ENCODE measurements at places on chromosomes 16 and 17. TPM values are rescaled to one million over a fixed set of nuclear protein-coding genes. Genes with fewer than 3 reads are reported as not detected.

DNA sequence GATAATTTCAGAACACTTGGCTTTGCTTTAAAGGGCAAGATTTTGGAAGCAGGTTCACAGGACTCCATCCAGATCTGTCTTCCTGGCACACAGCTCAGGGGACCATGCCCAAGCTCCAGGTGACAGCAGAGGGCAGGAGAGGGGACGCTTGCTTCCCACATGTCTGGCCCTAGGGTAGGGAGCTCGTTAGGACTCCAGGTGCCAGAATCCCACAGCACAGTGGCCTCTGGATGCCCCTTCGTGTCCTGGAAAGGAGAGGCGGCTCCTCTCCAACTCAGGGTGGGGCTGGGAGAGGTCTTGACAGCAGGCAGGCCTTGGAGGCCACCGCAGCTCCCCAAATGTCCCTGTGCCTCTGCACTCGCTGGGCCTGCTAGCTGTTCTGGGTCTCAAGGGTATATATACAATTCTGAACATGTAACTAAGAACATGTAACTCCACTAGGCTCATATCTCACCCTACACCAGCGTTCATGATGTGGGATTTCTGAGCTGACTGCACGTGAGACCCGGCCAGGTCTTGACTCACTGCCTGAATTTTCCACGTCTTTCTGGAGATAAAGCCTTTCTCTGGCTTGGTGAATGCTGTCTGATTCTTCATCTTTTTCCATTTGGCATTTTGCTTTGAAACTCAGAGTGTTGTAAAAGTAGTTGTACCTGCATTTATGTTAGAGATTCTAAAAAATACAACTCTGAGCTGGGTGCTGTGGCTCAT is 52.8 kb downstream of the MARCHF10 start:
- H3K27ac ChIP-seq: no peak overlapping the region
- H3K36me3 ChIP-seq: no peaks in the 10 kb centered on the region
- H3K4me1 ChIP-seq: peaks cover 6% of the 10 kb centered on the region

DNA sequence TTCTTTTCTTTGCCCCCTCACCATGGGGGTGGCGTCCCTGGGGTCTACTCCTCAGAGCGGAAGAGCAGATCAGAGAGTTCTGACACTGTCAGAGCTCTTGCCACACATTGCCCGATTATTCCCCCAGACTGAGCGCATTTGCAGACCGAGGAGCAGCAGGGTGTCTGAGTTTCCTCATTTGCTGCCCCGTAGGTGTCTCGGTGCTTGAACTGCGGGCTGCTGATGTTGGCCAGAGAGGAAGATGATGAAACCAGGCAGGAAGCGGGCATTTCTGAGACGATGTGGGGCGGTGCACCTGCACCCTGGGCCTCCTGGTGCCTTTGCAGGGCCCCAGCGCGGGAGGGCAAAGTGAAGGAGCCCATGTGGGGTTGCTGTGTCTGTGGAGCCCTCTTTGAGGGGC is 55.2 kb downstream of the ARSG start:
- H3K27me3 ChIP-seq: peaks cover 4% of the 10 kb centered on the region
- no peak overlapping the region for H3K4me3 ChIP-seq
- no peaks in the 10 kb centered on the region for H3K36me3 ChIP-seq

Gene DNAAF8
- 1.1 TPM for total RNA-seq

DNA sequence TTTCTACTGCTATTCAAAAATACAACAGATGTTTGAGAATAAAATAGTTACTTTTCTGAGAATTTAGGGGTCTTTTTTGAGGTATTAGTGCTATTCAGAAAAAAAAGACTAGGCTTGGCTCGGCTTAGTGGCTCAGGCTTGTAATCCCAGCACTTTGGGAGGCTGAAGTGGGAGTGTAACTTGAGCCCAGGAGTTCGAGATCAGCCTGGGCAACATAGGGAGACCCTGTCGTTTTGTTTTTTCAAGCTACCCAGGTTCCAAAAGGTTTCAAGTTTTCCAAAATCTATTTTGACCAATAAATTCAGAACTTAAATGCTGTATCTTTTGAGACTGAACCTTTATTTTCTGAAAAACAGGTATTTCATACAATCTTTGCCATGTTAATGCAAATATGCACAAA is 3.2 kb upstream of the ARL6IP1 start:
- no peak for DNase-seq
- H3K27me3 ChIP-seq: no peaks in the 10 kb centered on the region
- H3K4me1 ChIP-seq: peaks cover 14% of the 10 kb centered on the region
- H3K27ac ChIP-seq: no peak overlapping the region

DNA sequence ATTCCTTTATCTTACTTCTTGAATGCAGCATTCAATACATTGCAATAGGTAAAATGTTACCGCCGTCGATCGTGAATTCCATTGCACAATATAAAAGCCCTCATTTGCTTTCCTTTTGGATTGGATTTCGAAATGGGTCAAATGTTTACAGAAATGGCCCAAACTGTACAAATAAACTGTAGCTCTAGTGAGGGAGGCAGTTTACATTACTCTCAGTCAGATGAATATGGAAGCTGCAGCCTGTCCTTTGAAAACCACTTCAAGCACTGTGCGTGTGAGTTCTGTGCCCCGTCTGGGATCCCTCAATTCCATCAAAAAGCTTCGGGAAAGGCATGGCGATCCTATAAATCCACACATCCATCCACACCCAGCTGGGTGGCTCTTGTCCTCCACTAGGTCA is 258.6 kb upstream of the FOXF1 start:
- H3K27ac ChIP-seq: no peak overlapping the region
- H3K4me1 ChIP-seq: no peaks in the 10 kb centered on the region
- no peak for DNase-seq
- H3K36me3 ChIP-seq: no peaks in the 10 kb centered on the region
- no peak overlapping the region for H3K4me3 ChIP-seq

Gene ZNF597
- total RNA-seq: 2.2 TPM

DNA sequence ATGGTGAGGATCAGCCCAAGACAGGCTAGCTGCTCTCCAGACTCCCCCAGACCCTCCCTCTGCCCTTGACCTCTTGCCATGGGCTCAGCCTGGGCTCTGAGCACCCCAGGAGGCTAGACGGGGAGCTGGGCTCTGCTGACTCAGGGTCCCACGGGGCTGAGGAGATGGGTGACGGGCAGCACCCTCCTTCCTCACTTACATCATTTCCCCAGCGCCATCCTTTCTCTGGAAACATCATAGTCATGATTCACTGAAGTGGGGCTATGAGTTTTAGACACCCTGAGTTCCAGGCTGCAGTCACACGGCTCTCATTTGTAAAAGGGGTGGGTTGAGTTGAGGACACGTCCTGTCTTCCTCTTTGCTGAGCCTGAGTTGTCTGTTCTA is 3.0 kb upstream of the ITGAX start:
- H3K27ac ChIP-seq: no peak overlapping the region
- H3K4me3 ChIP-seq: no peak overlapping the region

GRCh38 chr16:2004795-2005517 is 4.7 kb downstream of the ZNF598 start:
- H3K4me3 ChIP-seq: no peak overlapping the region
- peaks cover 4% of the 10 kb centered on the region for H3K36me3 ChIP-seq
- H3K27ac ChIP-seq: no peak overlapping the region

Gene PIK3R5
- 0.50 TPM for total RNA-seq

DNA sequence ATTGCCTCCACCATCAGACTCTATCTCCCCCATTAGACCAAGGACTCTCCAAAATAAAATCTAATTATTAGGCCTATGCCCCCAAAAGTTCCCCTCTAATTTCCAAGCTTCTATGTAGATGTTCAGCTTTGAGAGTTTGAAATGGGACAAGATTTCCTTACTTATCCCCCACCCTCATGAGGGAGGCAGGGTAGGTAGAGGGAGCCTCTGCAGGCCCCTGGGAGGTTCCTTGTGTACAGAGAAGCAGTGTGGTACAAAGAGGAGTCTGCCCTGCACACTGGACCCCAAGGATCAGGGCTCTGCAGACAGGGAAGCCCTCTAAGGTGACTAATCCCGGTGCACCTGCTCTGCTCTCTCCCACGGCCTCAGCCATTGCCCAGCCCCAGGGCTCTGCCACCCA is 2.5 kb downstream of the KRT17 start:
- no peaks in the 10 kb centered on the region for H3K36me3 ChIP-seq
- no peak overlapping the region for H3K4me3 ChIP-seq
- H3K27me3 ChIP-seq: peaks cover 8% of the 10 kb centered on the region
- H3K27ac ChIP-seq: no peak overlapping the region
- DNase-seq: no peak
- peaks cover 2% of the 10 kb centered on the region for H3K4me1 ChIP-seq

- no peak overlapping the region for H3K27ac ChIP-seq
- H3K4me3 ChIP-seq: no peak overlapping the region
- H3K27me3 ChIP-seq: peaks cover 11% of the 10 kb centered on the region
Observed at GRCh38 chr16:66859397-66860068, 15.3 kb downstream of the CA7 start.

GRCh38 chr16:57941016-57941664 is 29.8 kb downstream of the CNGB1 start:
- no peaks in the 10 kb centered on the region for H3K4me1 ChIP-seq
- no peaks in the 10 kb centered on the region for H3K36me3 ChIP-seq
- peaks cover 13% of the 10 kb centered on the region for H3K27me3 ChIP-seq

Gene MYL11
- total RNA-seq: 3.5 TPM

DNA sequence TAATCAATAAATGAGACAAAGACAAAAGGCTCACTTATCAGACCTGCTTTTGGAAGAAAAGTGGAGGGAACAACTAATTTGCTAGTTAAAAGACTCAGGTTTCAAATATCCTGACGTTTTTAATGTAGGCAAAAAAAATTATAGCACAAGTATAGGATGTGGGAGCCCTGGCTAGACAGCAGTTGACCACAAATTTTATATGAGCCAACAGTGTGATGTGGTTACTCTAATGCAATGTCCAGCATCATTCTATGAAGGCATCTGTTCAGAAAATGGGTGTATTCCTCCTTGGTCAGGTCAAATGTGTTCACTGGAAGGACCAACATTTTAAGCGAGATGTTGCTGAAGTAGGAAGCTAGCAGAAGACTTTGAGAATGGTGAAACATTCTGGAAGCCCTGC is 237.4 kb downstream of the MAP2K6 start:
- H3K27me3 ChIP-seq: no peaks in the 10 kb centered on the region
- no peak overlapping the region for H3K27ac ChIP-seq
- no peak for DNase-seq

DNA sequence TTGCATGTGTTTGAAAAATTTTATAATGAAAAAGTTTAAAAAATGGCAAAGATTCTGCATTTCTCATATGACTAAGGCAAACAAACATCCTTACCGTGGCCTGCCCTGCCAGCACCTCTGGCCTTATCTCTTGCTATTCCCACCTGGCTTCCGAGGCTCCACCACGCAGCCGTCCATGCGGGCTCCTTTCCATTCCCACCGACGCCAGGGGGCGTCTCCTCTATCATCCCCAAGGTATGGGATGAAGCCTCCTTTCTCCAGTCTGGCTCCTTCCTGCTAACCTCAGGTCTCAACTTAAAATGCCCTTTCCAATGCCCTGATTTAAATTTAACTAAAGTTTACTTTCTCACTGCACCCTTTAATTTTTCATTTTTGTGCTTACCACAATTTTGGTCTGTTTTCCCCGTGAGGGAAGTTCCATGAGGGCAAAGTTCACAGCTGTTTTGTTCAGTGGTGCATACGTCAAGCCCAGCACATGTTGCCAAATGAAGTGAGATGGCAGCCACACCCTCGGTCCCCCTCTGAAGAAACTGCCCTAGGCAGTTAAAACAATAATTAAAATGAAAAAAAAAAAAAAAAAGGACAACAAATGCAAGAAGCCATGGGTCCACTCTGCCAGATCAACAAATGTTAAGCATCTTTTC is 13.3 kb upstream of the SDK2 start:
- DNase-seq: peak; percentile 43
- H3K4me1 ChIP-seq: no peaks in the 10 kb centered on the region
- no peak overlapping the region for H3K4me3 ChIP-seq
- H3K36me3 ChIP-seq: no peaks in the 10 kb centered on the region

DNA sequence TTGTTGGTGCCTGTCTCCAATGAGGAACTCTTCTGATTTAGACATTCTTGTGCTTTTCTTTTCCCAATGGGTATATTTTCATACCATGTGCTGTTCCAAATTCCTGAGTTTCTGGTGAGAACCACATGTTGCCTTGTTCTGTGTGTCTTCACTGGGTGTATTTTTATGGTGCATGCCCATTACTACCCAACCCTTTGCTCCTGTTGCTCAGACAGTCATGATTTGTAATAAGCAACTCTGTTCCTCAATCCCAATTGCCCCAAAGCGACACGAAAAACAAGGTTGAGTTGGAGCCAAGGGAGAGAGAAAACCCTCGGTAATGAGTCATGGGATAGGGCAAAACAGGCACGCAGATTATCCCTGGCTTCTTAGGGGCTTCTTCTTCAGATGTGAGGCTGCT is 101.8 kb downstream of the ABCA8 start:
- DNase-seq: no peak
- no peaks in the 10 kb centered on the region for H3K27me3 ChIP-seq
- H3K4me3 ChIP-seq: no peak overlapping the region

DNA sequence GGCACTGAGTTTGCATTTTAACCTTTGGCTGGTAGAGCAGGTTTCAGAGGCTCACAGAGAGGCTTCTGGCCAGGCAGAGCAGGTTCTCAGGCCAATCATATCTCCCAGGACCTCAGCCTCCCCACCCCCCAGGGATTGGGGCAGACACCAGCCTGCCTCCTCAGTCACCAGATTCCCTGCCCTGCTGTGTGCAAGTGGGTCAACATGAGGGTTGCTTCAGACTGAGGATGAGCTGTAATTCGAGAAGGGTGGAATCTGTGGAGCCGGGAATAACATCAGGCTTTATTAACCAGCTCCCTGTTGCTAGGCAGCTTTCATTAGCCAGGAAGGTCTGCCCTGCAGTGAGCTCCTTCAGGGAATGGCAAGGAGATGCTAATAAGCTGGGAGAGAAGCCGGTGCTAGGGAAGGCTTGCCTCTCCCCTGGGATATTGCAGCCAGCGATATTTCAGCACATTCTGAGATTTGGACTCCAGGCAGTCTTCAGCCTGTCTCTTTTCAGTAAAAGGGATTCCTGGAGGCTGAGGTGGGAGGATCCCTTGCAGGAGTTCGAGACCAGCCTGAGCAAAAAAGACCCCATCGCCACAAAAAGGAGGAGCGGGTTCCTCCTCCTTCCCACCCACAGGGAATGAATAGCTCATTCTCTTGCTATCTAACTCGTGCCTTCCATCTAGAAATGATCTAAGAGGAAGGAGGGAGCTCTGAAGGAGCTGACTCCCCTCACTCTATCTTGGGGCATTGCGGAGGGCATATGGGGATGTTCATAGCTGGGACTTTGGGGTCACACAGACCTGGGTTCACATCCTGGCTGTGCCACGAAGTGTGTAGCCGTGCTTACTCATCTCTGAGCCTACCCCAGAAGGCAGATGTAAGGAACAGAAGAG is 10.7 kb downstream of the SGSM2 start:
- H3K36me3 ChIP-seq: peaks cover 3% of the 10 kb centered on the region
- H3K4me3 ChIP-seq: peak overlapping the region; percentile 19
- H3K4me1 ChIP-seq: peaks cover 11% of the 10 kb centered on the region

Measured in progenitor cell of endocrine pancreas (in vitro differentiated cells).